ENCODE measurements at places on chromosomes 3 and 15.

DNA sequence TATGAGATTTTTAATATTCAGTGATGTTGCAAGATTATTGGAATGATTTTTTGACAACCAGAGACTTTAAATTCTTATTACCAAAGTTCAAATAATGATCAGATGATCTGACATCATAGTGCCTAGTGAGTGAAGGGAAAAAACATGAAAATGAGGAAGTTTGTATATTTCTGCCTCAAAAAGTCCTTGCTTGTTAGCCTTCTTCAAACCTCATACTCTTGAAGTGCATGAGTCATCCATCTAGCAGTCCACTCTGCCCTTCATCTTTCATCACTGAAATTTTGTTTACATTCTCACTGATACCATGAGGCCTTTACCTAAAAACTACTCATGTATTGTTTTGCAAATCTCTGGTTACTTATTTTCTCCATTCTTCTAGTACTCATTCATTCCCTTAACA, 23.9 kb upstream of the OR5H6 start:
- no peak for DNase-seq

DNA sequence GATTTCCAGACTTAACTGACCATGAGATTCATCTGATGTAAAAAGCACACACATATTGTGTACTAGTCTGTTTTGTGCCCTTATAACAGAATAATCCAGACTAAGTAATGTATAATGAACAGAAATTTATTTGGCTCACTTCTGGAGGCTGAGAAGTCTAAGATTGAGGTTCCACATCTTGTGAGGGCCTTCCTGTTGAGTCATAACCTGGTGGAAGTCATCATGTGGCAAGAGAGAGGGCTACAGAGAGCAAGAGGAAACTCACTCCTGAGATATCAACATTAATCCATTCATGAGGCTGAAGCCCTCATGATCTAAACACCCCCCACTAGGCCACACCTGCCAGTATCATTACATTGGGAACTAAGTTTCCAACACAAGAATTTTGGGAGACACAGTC, 977.6 kb downstream of the MCTP2 start:
- no peak for DNase-seq

DNA sequence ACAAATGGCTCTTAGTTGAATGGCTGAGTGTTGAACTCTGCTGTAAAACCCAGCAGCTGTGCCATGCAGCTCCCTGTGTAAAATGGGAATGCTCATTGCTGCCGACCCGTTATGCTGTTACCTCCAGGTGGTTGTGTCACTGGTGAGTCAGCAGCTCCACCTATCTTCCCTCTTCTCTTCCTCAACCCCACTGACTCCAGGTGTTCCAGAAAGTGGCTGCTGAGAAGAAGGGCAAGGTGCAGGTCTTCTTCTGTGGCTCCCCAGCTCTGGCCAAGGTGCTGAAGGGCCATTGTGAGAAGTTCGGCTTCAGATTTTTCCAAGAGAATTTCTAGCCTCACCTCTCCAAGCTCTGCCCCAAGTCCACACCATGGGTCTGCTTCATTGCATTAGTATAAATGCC, 41.9 kb downstream of the NOX5 start:
- no peak for DNase-seq

- DNase-seq = peak; percentile 54
Observed at GRCh38 chr15:59247364-59247763, 40.7 kb downstream of the LDHAL6B start.

DNA sequence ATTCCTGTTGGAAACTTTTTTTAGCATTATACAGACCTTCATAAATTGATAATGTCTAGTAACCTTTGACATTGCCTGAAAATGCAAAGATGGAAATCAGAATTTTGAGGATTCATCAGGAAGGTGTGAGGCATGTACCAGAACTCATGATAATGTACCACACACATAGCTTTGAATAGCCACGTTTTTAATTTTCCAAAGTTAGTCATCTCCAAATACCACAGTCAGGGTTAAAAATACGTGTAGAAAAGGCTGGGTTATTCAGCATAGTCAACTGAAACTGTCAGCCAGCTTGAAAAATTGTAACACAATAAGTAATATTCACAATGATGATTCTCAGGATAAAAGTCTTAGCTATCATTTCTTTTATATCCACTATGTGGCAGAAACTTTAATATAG, 102.0 kb upstream of the THRB start:
- no peak for DNase-seq

GRCh38 chr3:130341388-130341787, 4.1 kb upstream of the COL6A5 start:
- no peak for DNase-seq

GRCh38 chr15:73286311-73286710, 82.4 kb downstream of the HCN4 start:
- DNase-seq = no peak

DNA sequence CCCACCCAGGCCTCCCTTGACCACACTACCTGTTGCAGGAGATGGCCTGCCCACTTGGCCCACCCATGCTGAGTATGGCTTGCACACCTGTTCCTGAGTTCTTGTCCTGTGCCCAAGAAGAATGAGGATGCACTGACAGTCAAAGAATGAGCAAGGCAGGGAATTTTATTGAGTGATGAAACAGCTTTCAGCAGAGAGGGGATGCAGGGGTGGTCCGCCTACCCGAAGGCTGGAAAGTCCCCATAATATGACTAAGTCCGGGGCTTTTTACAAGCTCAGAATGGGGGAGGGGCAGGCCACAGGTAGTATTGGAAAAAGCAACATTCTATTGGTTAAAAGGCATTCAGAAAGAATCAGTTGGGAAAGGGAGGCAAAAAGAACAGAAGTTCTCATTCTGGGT, 29.9 kb upstream of the RNU6-1 start:
- DNase-seq = no peak

GRCh38 chr3:3038201-3038991, 71.8 kb downstream of the IL5RA start:
- peak; percentile 54 for DNase-seq

GRCh38 chr3:15310491-15311370, 21.7 kb downstream of the SH3BP5 start:
- DNase-seq = no peak

DNA sequence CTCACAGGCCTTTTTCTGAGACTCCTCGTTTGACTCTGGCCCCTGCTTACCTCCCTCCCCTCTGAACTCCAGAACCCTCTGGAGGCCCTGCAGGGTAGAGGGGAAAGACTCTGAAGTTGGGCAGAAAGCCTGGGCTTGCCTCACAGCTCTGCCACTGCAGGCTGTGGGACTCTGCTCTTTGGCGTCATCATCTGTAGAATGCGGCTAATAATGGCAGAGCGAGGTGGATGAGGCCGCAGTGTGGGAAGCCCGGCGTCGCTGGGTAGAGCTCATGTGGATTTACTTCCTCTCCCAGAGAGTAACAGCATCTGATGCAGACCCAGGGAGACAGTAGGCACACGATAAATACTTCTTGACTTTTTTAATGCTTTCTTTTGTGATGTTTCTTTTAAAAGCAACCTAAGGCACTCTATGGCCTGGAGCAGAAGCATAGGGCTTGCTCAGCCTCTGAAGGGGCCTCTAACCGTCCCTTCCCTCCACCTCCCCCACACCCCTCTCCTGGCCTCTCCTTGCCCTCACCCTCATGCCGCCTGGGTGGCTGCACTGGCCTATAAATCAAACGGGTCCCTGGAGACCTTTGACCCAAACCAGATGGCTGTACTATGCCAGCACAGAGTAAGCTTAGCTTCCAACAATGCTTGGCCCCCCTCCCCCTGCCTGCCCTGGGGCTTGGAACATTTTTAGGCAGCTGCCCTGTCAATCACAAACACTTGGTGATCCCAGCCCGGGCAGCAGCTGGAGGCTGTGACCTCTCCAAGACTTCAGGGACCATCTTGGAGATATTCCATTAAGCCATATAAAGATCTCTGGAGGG, 32.9 kb downstream of the SPSB4 start:
- no peak for DNase-seq

DNA sequence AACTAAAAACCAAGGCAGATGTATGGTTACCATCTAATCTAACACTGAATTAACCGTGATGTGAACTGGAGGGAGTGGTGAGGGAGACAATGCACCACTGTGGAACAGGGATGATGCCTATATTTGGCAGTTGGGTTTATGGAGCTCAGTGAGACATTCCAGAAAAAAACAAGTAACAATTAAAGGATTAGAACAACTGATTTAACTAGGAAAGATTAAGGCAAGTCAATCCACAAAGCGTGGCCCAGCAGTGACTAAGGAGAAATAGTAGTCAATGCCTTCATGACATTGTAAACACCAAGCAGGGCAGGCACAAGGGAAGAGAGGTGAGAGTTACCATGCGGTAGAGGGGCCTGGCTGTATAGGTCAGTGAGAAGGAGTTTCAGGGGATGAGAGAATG, 38.1 kb downstream of the CHAC1 start:
- no peak for DNase-seq

GRCh38 chr15:50744601-50745000, 20.9 kb downstream of the SPPL2A start:
- no peak for DNase-seq

- no peak for DNase-seq
Observed at GRCh38 chr3:170436697-170437096, 18.0 kb downstream of the CLDN11 start.

DNA sequence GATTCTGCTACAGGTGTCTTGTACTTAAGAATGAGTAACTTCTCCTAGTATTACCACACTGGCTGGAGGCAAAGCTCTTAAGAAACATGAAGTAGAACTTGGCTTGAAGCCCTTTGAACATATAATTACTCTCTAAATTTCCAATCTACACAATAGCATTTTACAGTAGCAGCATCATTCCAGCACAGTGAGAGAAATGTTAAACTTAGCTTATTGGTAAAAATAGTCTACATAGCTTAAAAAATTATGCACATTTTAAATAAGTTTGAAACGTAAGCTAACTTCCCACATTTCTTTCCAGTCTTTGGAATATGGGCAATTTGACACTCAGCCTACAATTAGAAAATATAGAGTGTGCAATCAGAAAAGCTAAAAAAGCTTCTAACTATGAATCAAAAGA, 32.8 kb upstream of the TOP2B start:
- no peak for DNase-seq

Data from ureter (tissue), 1 donor.